Tongue (tissue), 3 donors: ENCODE measurements at places on chromosomes 1 and 21.

DNA sequence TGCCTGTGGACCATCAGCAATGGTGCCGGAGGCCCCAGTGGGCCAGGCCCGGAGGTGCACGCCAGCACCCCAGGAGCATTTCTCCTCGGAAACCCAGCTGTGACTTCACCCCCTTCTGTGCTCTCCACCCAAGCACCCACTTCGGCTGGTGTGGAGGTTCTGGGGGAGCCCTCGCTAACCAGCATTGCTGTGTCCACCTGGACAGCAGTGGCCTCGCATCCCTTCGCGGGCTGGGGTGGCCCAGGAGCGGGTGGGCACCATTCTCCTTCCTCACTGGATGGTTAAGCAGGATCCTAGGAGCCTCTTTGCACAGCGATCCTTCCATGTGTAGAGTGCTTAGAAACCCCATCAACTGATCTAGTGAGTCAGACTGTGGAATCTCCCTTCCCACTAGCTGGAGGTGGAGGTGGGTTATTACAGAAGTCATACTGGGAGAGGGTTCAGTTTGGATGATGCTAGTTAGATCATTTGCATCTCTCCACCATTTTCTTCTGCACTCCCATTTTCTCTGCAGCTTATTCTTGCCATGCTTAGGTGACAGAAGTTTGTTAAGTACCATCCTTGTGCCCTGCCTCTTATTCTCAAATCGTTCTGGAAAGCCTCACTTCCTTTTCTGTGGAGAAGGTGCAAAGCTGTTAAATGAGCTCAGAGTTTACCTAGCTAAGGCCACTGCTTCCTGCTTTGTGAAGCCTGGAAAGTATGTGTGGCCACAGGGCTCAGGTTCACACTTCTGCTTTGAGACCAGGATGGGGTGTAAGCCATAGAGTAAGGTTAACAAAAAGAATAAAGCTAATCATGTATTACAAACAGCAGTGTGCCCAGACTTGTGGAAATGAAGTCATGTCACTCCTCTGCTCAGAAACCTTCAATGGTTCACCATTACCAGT is 32.3 kb downstream of the TBX19 start:
- DNase-seq, result no peak

DNA sequence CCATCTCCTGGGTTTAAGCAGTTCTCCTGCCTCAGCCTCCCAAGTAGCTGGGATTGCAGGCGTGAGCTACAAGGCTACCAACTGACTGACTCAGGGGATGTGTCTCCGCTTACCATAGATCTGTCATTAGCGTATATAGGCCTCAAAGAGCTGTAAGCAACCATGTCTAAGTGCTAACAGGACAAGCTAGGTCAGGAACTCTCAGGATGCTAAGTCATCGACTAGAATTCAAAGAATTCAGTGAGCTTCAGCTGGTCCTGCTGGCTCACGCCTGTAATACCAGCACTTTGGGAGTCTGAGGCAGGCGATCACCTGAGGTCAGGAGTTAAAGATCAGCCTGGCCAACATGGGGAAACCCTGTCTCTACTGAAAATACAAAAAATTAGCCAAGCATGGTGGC is 29.5 kb downstream of the CAPN2 start:
- no peak for DNase-seq

GRCh38 chr1:66256629-66257572 is 277.1 kb upstream of the SGIP1 start:
- DNase-seq, result no peak

DNA sequence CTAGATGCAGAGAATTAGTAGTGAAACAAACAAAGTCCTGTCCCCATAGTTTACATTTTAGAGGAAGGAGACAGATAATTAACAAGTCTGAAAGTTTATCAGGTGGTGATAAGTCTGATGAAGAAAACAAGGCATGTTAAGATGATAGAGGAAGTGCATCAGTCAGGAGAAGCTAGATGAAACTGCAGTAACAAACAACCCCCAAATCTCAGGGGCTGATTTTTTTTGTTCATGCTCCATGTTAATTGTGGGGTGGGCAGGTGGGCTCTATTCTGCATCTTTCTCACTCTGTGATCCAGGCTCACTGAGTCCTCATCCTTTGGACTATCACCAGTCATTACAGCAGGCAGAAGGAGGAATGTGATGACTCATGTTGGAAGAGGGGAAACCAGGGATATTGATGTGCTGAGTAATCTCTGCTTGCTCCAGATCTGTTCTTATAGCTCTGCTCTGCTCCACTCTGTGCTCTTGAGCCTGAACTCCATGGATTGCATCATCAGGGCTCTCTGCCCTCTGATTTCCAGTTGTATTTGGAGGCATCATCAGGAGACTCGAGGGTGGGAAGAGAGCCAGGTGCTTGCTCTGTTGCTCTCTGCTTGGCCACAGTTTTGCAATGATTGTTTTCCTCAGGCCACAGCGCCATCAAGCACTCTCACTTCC is 166.9 kb downstream of the IER5 start:
- no peak for DNase-seq

DNA sequence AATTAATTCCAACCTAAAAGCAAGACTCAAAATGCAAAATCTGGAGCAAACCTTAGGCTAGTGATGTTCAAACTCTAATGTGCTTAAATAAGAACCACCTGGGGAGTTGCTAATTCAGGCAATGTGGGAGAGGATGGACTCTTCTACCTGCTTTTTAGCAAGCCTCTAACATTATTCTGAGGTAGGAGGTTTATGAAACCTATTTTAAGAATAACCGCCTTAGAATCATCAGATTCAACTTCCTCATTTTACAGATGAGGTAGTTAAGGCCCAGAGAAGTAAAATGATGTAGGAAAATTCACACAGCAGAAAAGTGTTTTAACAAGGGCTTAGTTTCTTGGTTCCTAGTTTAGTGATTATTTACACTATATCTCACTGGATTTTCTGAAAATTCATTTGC is 8.6 kb upstream of the NTNG1 start:
- no peak for DNase-seq

- DNase-seq, result peak; percentile 80
Measured at GRCh38 chr21:41751611-41752011, 15.2 kb downstream of the RIPK4 start.

- DNase-seq, result peak; percentile 78
Measured at GRCh38 chr1:9128520-9129265, at the start of gene GPR157. GPR157 (minus strand) TSS chr1:9129102; CDS start chr1:9129027, 75 bp downstream.

GRCh38 chr1:153612755-153613331 is at the start of gene S100A16:
S100A16 (minus strand) TSS chr1:153613137; CDS start chr1:153608151, 4,986 bp downstream.
- DNase-seq, result peak; percentile 79

- DNase-seq, result no peak
Measured at GRCh38 chr1:3660704-3661103, 8.4 kb downstream of the TP73 start.

GRCh38 chr1:155000411-155000725 is 2.2 kb upstream of the ZBTB7B start:
- no peak for DNase-seq

- no peak for DNase-seq
Measured at GRCh38 chr1:95017775-95018174, 55.0 kb downstream of the ALG14 start.

- DNase-seq, result peak; percentile 92
Measured at GRCh38 chr21:44297525-44298290, 2.1 kb upstream of the PFKL start.

DNA sequence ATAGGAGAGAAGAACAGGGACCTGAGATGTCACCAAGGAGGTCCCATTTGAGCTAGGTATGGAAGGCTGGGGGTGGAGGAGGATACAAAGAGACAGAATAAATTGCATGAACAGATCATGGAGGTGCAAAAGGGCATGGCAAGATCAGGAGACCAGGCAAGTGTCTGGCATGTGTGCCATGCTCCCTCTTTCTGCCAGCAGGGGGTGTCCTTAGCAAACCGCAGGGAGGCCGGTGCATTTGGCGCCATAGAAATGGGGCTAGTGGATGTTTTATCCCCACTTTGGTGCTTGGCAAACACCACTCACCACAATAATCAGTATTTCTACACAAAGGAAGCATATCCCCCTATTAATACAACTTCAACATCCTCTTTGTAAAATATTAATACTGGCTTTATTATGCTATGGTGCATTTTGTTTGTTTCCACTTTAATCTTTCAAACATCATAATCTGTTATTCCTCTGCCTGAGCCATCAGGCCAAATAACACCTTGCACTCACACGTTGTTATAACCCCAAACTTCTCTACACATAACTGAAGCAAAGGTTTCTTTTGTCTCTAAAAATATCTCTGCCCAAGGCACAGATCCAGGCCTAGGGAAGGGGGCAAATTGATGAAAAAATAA is 25.9 kb downstream of the S100A6 start:
- peak; percentile 33 for DNase-seq

GRCh38 chr1:210588357-210588756 is 259.7 kb downstream of the HHAT start:
- DNase-seq, result no peak

DNA sequence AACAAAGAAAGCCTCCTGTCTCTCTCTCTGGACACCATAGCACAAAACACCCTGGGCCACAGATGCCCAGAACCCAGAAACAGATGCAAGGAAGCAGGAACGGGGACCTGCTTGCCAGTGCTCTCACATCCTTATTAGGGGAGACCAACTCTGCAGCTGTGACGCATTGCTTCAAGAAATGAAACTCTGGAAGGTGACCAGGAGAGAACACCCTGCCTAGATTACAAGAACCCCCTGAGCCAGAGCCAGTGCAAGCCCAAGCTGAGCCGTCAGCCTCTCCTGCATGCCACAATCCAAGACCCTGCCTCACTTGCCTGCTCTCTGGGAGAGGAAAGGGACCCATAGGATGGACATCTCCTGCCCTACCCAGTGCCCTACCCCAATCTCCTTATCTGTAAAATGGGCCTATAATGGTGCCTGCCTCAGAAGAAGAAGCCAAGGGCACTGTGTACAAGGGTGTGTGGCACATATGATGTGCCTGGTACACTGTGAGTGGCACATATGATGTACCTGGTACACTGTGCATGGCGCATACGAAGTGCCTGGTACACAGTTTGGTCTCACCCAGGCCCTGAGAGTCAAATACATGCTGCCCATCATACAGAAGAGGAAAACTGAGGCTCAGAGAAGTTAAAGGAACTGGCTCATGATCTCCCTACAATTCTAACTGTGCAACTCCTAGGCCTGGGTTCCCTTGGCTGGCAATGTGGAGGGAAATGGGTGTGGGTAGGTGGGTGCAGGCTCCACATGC is 16.8 kb upstream of the FAM131C start:
- DNase-seq, result no peak

DNA sequence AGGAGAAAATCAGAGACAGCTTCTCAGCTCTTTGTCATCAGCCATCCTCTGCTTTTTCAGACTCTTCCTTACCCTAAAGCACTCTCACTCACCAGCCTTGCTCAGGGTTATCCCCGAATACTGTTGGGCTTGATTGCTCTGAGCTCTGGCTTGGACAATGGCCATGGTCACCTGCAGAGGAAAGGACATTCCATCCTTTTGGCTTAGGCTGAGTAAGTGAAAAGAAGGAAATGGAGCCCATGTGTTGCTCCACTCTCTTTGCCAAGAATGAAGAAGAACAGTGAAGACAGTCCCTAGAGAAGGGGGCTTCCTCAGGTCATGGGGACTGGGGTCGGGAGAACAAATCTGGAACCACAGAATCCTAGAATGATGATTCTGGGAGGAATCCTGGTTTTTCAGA is 2.3 kb downstream of the MTMR11 start:
- DNase-seq, result no peak

GRCh38 chr1:212461916-212462660 is 29.4 kb downstream of the NENF start:
- no peak for DNase-seq

GRCh38 chr1:94716965-94717364 is 103.2 kb upstream of the SLC44A3 start:
- DNase-seq, result no peak

GRCh38 chr1:199646761-199647160 is 380.7 kb upstream of the NR5A2 start:
- DNase-seq, result no peak

GRCh38 chr1:25140073-25140797 is 92.1 kb downstream of the SYF2 start:
- no peak for DNase-seq

DNA sequence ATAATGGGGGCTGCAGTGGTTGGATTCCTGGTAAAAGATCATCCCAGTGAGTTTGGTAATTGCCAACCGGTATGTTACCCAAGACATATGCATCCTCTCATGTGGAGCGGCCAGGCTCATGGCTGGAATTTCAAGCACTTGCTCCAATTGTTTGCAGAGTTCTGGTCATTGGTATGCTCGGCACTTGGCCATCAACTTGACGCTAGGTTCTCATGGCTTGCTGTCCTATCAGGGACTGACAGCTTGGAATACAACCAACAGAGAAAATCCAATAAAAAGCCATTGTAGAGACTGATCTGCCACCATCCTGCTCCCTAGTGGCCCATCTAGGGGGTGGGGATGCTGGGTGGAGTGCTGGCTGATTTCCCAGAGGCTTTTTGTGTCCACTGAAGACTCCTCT is 120.9 kb downstream of the EDEM3 start:
- no peak for DNase-seq

- DNase-seq, result no peak
Measured at GRCh38 chr21:37763298-37763697, 153.0 kb downstream of the KCNJ6 start.

GRCh38 chr1:116989835-116990234 is 11.7 kb upstream of the CD101 start:
- DNase-seq, result peak; percentile 21

DNA sequence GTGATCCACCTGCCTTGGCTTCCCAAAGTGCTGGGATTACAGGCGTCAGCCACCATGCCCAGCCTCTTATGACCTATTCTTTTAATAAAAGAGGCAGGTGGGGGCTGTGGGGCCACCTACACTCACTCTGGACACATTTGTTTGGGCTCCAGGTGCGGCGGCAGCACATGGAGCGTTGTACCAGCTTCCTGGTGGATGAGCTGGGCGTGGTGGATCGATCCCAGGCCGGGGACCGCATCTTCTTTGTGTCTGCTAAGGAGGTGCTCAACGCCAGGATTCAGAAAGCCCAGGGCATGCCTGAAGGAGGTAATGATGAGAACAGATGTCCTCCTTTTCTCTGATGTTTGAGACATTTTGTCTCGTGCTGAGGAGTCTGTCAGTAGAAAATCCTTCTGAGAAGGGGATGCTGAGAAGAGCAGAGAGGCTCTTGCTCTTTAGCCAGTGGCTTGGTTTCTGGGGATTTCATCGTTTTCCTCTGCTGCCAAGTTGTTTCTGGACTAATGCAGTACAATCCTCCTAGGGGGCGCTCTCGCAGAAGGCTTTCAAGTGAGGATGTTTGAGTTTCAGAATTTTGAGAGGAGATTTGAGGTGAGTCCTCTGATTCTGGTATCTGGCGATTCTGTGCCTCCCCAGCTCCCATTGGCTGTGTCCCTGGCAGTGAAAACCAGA is 17.9 kb upstream of the MIIP start:
- DNase-seq, result peak; percentile 35
